ENCODE measurements at places on chromosomes 3 and 15. TPM values are rescaled to one million over a fixed set of nuclear protein-coding genes. Genes with fewer than 3 reads are reported as not detected.

The DNAJB8 gene
- not detected for polyA plus RNA-seq

The SLC49A4 gene
- 17.3 TPM for polyA plus RNA-seq

- no peak for DNase-seq
These were observed 47.8 kb upstream of the TMEM158 start for GRCh38 chr3:45273681-45274515.

- no peak for DNase-seq
These were observed 64.9 kb downstream of the DPH6 start for GRCh38 chr15:35481064-35481463.

DNA sequence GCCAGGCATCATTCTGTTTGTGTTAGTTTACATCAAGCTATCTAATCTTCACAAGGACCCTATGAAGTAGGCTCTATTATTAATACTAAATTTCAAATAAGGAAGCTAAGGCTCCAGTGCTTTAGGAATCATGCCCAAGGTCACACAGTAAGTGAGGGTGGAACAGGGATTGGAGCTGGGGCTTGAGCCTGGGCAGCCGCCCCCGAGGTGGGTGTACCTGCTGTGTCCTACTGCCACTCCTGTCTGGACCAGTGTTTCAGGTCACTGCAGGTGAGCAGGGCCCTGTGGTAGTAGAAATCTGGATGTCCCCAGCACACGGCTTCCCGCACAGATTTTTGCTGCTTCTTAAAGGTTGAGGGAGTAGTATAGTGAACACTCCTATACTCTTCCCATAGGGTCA, 6.5 kb downstream of the KLF13 start:
- DNase-seq: no peak

GRCh38 chr3:45124956-45125355, 21.2 kb downstream of the CDCP1 start:
- no peak for DNase-seq

GRCh38 chr15:71651750-71652186, 158.6 kb upstream of the NR2E3 start:
- peak; percentile 55 for DNase-seq

DNA sequence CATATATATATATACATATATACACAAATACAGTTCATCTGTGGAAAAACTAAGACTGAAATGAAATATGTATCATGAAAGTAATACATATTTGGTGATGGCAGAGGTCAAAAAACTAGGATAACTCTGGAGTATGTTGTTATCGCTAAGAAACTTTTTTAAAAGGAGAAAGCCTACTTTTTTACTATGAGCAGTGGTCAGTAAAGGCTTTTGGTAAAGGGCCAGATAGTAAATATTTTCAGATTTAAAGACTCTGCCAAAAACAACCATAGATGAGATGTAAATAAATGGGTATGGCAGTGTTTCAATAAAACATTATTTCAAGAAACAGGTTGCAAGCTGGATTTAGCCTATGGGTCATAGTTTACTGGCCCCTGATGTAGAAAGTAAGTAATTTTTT, 93.8 kb upstream of the TGFBR2 start:
- DNase-seq: no peak

DNA sequence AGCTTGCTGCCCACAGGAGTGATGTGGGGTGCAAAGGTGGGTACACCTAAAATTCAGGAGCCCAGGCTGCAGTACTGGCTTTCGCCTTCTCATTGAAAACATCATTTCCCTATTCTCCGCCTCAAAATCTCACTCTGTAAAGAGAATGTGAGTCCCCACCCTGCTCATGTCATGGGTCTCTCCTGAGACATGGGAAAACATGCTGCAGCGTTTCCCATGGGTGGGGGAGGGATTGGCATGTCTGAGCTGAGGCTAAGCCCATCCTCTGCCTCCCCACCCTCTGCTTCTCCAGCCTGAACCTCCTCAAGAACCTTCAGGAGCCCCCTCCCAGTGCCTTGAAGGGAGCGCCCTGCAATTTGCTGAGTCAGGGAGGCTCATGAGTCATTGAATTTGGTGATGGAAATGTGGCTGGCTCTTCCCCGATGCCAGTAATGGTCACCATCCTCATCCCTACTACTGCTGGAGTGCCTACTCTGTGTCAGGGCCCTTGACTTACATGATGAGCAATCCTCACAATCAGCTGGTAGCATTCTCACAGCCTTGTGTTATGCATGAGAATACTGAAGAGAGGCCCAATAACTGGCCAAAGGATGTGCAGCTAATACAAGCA, 28.8 kb downstream of the WNT5A start:
- DNase-seq: no peak

DNA sequence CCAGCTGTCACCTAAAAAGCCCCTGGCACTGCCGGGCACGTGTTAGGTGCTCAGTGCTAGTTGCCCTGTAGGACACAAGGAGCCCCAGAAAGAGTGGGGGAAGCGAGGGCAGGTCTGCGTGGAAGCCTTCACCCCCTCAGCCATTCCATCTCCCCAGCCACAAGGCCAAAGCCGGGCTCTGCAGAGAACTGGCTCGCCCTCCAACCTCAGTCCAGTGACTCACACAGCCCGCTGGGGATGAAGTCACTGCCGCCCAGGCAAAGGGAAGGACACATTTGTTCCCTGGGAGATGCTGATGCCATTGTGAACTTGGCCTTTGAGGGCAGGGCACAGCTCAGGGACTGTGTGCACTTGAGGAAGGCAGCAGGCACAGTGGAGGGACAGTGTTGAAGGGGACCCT, 48.1 kb downstream of the IQSEC1 start:
- DNase-seq: no peak

Measured in left kidney (tissue), 8 donors.